Mammary epithelial cell (primary cell): ENCODE measurements at places on chromosomes 12 and 14. TPM values are rescaled to one million over a fixed set of nuclear protein-coding genes. Genes with fewer than 3 reads are reported as not detected.
A peak's percentile ranks its signal among the peaks of the same experiment; 100 is the strongest.

DNA sequence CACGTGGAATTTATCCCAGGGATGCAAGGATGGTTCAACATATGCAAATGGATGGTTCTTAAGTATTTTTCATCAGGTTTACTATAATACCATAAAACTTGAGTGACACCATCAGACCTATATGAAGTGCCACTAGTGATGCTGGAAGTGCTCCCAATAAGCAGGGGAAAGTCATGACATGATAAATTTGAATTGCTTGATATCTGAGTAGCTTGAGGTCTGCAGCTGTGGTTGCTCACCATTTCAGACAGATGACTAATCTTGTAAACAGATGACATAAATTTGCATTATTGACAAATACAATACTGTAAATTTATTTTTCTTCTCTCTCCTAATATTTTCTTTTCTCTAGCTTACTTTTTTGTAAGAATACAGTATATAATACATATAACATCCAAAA is 13.7 kb upstream of the PRPF39 start:
- no peak for DNase-seq

DNA sequence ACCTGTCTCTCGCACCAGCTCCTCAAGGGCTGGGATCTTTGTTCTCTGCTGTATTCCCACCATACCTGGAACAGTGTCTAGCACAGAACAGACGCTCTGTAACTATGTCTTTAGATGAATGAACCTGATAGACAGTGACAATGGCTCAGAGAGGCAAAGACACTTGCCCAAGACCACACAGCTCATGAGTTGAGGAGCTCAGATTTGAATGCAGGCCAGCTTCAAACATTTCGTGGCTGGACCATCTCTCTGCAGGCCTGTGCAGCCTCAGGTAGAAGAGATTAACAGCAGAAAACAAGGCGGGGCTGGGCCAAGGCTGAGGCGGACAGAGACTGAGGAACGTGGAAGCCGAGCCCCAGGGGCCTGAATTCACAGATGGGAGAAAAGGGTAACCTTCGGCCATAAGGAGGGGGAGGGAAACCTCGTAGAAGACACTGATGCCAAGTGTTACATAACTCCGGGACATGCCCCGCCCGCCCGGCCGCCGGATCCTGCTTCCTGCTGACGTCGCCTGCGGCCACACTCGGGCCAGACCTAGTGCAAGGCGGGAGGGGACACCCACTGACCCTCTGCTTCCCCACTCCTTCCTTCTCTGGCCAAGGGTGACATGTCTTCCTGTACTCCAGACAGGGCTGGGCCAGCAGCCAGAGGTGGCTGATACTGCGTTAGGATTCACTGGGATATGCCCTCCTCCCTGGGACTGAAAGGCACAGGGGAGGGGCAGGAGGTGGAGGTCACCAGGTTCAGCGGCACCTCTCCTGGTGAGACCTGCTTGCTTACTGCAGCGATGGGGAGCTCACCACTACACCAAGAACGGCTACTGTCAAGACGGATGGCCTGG is 86.8 kb downstream of the RFLNA start:
- peak; percentile 44 for DNase-seq

- no peak for DNase-seq
Measured at GRCh38 chr12:57230381-57231155, 1.1 kb downstream of the SHMT2 start.

GRCh38 chr14:66081594-66082376 is 404.4 kb upstream of the CCDC196 start:
- no peak for DNase-seq

DNA sequence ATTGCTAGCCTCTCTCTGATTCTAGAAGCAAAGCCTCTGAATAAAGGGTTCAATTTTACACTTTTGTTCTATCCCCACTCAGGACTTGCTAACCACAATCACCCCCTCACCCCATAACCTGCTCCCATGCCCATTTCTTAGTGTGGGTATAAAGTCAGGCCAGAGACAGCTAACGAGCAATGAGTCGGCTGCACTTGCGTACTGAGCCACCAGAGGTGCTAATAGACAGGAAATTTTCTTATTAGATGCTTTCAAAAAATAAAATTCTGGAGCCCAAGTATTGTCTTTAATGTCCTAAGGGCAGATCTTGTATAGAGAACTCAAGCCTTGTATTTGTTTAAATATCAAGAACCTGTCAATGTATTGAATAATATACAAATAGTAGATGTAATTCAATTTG is 256.9 kb downstream of the SYT1 start:
- DNase-seq = no peak

GRCh38 chr12:6758506-6759095 is 5.7 kb upstream of the MLF2 start:
- no peak for DNase-seq

- DNase-seq = no peak
Measured at GRCh38 chr14:57479197-57479596, 14.5 kb downstream of the CCDC198 start.

- DNase-seq = no peak
Measured at GRCh38 chr12:13198876-13199275, 2.4 kb downstream of the EMP1 start.

- DNase-seq = peak; percentile 29
Measured at GRCh38 chr14:69519204-69520100, 34.9 kb downstream of the PLEKHD1 start.

GRCh38 chr14:81435391-81436295 is 35.5 kb upstream of the STON2 start:
- peak; percentile 69 for DNase-seq

GRCh38 chr14:75628816-75629215 is 31.9 kb downstream of the ERG28 start:
- DNase-seq = no peak

- DNase-seq = no peak
Measured at GRCh38 chr14:82740547-82740946, 1206.9 kb upstream of the SEL1L start.

DNA sequence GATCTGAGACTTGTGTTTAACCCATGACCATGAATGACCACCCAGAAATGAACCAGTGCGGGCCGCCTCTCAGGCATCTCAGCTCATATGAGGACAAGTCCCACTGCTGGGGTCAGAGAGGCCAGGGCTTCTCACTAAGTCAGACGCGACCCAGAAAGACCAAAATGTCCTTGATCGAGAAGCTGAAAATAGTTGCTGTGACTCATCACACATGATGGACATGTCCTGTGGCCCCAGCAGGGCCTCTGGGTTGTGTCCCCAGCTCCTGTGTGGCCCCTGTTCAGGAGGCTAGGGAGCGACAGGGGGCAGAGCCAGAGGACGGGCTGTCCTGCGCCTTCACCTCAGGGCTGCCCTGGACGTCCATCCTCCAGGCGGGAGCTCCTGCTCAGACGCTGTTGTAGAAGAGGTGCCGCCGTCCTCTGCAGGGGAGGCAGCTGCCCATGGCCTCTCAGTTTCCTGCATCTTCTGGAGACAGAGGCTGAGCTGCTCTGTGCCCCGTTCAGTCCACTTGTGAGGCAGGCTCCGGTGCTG is 29.0 kb upstream of the FAM181A start:
- DNase-seq = no peak

DNA sequence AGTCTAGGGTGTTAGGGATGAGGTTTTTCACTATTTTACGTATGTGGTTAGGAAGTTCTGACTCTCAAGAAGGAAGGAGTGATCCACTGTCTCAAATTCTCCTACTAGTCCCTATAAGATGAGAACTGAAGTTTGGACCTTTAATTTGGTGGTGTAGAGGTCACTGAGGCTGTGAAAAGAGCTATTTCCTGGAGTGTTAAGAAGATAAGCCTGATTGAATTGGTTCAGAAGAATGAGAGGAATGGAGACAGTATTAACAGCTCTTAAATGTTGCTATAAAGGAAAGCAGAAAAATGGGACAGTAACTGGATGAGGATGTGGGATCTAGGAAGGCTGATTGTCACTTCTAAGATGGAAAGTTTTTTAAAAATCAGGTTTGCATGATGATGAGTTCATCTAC is 57.6 kb downstream of the CNTN1 start:
- no peak for DNase-seq

DNA sequence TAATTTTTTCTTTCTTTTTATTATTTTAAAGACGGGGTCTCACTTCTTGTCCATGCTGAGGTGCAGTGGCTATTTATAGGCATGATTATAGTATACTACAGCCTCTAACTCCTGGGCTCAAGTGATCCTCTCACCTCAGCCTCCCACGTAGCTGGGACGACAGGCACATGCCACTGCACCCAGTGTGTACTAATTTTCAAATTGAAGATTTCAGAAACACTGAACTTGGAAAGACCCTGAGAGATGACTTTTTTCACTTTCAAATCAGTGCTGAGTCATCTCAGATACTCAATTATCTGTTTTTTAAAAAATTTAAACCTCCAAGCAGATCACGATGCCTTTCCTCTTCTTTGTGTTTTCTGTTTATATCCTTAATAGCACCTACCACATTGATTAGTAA is 53.7 kb upstream of the COCH start:
- DNase-seq = no peak

- no peak for DNase-seq
Measured at GRCh38 chr14:67485501-67486095, 2.9 kb downstream of the TMEM229B start.

- DNase-seq = no peak
Measured at GRCh38 chr12:96436366-96437170, 36.3 kb upstream of the CDK17 start.

GRCh38 chr12:7678744-7679143 is 13.0 kb upstream of the APOBEC1 start:
- DNase-seq = no peak

DNA sequence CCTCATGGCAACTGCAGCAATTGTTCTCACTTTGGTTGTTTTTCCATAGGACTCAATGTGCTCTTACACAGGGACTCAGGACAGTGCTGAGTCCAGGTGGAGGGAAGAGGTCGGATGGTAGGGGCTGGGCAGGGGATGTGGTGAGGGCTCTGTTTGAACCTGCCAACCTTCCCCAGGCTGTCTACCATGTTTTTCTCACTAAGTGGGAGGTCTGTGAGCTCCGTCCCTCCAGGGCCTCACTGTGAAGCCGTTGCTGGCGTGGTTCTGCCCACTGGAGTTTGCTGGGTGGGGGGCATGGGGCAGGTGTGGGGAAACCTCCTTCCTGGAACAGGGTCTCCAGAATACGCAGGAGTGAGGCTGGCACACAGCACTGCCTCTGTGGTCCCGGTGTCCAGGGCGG is 20.7 kb upstream of the PRMT8 start:
- DNase-seq = no peak

GRCh38 chr14:105529569-105530284 is 3.3 kb downstream of the TMEM121 start:
- no peak for DNase-seq

GRCh38 chr14:70845601-70846000 is 36.3 kb upstream of the MAP3K9 start:
- DNase-seq = no peak

GRCh38 chr14:96304956-96305355 is 48.9 kb downstream of the BDKRB1 start:
- peak; percentile 16 for DNase-seq

DNA sequence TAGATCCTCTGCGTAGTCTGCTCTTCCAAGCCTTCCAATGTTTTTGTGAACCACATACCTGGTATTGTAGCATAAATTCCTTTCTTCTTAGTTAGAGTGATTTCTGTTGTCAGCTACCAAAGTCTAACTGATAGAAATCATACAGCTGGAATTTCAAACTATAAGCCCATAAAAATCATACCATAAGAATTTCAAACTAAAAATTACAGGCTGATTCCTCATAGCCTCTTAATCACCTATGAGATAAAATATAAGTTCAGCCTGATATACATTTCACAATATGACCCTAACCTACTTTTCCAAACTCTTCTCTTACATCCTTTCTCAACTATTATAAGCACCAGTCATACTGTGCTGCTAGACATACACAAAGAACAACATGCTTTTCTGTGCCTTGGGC is 64.8 kb downstream of the PTHLH start:
- DNase-seq = peak; percentile 19

DNA sequence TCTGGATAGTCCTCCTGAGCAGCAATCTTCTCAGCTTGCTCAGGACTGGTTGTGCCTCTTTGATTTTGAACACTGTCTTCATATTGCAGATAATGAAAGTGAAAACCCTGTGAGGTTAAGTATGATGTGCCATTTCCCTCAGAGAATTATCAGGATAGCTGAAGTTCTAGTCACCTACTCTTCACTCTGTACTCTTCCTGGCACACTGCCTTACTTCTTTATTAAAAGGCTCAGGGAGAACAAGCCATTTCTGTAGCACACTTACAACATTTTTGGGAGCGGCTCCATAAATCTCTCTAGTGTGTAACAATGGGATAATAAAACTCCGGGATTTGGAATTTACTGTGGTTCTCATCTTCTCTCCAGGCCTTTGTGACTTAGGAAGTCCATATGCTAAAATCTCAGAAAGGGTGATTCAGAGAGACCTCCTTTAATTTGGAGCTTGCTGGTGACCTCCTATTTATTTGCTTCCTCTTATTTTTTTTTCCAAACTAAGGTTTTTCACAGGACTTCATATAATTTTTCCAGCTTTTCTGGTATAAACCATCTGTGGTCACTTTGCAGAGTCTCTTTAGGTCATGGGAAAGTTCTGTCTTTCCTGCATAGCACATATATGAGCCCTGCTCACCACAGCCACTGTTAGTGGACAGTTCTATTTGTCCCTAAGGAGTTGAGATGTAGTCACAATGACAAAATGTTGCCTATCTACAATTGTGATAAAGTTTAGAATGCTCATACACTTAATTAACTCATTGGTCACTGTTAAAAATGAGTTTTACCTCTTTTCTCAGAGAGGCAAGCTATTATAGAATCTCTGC is 53.5 kb upstream of the LDHB start:
- no peak for DNase-seq

GRCh38 chr14:71610149-71610548 is 322.1 kb upstream of the RGS6 start:
- no peak for DNase-seq

GRCh38 chr12:22100958-22101748 is 55.1 kb downstream of the CMAS start:
- peak; percentile 73 for DNase-seq

- DNase-seq = no peak
Measured at GRCh38 chr14:104238424-104239184, 100.2 kb downstream of the KIF26A start.

DNA sequence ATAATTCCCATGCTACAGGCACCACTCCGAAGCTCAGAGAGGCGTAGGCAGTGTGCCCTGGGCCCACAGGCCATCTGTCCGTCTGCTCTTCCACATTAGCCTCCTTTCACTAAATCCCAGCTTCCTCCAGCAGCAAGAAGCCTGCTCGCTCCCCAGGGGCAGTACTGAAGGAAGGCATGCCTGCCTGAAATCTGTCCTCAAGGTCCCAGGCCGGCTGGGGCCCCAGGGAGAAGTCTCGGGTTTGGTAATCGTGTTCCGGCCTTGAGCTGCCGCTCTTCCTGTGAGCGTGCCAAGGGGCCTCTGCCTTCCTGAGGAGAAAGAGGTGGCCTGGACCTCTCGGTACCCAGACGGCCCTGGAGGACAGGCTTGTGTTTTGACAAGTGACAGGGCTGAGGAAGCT is 15.2 kb upstream of the DLK1 start:
- no peak for DNase-seq

The PGF gene
- 16.5 TPM for total RNA-seq

The TAS2R46 gene
- total RNA-seq = 0.68 and 0.96 TPM in 2 replicates

The RNASE4 gene
- total RNA-seq = 1.7 and 2.7 TPM in 2 replicates

The PLBD2 gene
- total RNA-seq = 42.8 TPM

The MSI1 gene
- total RNA-seq = 0.67 TPM

The GTF2A1 gene
- total RNA-seq = 26.3 TPM

The KERA gene
- total RNA-seq = not detected

The A2ML1 gene
- total RNA-seq = 5.6 and 17.0 TPM in 2 replicates

The KRT85 gene
- not detected for total RNA-seq

The PNMA1 gene
- 15.7 TPM for total RNA-seq

The ANAPC7 gene
- 63.7 and 66.0 TPM in 2 replicates for total RNA-seq

The KRT82 gene
- total RNA-seq = not detected

The PRB2 gene
- total RNA-seq = not detected in 2 replicates
